Myocyte (in vitro differentiated cells): ENCODE measurements at places on chromosomes 7 and 10.

- no peak for DNase-seq
Observed at GRCh38 chr7:4808565-4808964, 33.1 kb downstream of the AP5Z1 start.

DNA sequence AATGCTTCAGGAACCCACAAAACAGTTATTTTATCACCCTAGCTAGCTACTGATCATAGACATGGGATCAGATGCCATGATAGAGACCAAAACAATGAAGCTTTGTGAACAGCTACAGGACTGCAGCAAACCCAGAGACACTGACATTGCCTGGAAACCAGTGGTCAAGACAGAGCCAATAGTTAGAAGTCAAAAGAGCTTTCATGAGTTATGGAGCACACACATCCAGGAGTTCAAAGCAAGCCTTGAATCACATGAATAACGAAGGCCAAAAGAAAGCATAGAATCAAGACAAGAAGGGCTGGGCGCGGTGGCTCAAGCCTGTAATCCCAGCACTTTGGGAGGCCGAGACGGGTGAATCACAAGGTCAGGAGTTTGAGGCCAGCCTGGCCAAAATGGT lies 34.5 kb upstream of the GSAP start:
- peak; percentile 48 for DNase-seq

- DNase-seq: peak; percentile 88
Observed at GRCh38 chr10:6838118-6838517, 258.0 kb upstream of the PRKCQ start.

- peak; percentile 31 for DNase-seq
Observed at GRCh38 chr7:36308031-36308430, 81.6 kb upstream of the ANLN start.

DNA sequence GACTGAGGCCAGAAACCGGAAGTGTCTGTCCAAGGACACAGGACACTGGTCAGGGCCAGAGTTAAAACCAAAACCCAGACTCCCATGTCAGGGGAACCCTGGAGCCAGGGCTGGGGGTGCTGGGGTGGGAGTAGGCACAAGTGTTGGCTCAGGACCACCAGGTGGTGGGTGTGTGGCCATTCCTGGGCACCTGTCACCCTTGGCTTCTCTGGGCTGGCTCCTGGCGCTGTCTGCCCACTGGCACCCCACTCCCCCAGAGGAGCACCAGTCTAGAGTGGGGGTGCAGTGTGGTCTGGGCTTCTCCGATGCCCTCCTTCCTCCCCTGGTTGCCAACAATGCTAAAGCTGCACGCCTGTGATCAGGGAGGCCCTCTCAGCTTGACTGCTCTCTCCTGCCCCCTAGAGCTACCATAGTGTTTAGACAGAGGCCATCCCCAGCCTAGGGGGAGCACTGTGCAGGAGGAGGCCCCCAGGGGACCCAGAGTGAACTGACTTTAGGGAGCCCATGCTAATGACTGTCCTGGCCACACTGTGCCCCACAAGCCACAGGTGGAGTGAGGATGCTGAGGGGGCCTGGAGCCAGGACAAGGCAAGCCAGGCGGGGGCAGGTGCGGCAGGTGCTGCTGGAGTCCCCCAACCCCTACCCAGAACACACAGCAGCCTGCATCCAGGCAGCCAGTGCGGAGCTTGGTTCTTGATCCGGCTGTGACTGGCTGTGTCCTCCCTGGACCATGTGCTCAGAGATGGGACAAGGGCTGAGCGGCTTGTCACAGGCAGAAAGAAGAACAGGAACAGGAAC lies 11.0 kb downstream of the RASGEF1A start:
- DNase-seq: no peak

GRCh38 chr10:29554660-29555059 lies 80.1 kb downstream of the SVIL start:
- DNase-seq: no peak

DNA sequence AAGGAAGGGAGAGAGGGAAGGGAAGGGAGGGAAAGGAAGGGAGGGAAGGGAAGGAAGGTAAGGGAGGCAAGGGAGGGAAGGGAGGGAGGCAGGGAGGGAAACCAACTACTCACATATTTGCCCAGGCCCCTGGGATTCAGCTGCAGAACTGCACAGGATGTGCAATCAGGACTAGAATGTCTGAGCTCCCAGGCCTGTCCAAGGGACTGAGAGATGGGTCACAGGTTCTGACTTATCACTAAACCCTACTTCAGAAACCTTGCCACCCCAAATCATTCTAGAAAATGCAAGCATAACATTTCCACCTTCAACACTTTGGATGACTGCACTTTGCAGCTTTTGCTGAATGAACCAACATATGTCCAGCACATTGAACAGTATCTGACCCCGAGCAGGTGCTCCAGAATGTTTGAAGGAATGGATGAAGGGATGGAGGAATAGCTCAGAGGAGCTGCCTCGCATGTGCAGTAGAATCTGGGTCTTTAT lies 245.3 kb downstream of the KCNMA1 start:
- DNase-seq: peak; percentile 35

DNA sequence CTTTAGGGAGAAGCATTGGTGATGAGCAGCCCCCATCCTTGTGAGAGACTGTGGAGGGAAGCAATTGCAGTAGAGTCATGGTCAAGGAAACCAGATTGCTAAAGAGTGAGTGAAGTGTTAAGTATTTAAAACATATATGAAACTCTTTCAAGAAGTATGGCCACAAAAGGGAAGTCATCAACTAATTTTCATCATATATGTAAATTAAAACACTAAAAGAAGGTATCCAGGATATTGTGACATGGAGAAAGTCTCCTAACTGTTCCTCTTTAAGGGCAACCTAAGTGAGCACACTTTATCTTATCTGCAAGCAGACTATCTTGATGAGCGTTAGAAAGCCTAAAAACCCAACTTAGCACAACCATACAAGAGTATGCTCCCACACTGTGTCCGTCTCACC lies 69.7 kb downstream of the CD36 start:
- no peak for DNase-seq

DNA sequence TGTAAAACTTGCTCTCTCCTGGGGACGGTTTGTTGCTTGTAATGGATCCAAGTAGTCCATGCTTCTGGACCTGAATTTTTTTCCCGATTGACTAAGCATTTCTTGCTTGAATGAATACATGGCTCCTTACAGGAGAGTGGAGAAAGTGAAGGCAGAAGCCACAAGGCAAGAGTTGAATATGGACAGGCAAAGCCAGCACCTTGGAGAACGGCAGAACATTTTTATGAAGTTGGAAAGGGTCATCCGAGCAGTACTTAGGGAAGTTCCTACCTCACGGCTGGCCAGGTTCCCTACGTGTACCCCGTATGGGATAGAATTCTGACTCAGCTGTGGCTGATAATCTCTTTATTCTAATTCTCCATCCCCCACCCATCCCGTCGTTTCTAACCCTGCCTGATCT lies 50.6 kb upstream of the MGAM2 start:
- no peak for DNase-seq

GRCh38 chr10:133180965-133181639 lies 21.1 kb downstream of the KNDC1 start:
- no peak for DNase-seq

DNA sequence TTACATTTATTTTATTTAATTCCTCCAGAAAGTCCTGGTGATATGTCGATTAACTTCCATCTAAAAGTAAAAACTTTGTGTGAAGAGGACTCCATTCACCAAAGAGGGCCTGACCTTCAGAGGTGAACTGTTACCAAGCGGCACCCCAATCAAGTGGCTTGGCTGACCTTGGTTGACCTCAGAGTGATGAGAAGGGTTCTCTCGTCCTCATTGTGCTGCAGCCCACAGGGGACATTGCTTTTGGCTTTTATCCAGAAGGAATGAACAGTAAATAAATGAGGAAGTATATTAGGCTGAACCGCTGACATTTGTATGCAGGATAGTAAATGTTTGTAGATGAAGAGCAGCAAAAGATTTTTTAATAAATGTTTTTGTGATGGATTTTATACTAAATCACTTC lies 172.4 kb upstream of the MKI67 start:
- no peak for DNase-seq

DNA sequence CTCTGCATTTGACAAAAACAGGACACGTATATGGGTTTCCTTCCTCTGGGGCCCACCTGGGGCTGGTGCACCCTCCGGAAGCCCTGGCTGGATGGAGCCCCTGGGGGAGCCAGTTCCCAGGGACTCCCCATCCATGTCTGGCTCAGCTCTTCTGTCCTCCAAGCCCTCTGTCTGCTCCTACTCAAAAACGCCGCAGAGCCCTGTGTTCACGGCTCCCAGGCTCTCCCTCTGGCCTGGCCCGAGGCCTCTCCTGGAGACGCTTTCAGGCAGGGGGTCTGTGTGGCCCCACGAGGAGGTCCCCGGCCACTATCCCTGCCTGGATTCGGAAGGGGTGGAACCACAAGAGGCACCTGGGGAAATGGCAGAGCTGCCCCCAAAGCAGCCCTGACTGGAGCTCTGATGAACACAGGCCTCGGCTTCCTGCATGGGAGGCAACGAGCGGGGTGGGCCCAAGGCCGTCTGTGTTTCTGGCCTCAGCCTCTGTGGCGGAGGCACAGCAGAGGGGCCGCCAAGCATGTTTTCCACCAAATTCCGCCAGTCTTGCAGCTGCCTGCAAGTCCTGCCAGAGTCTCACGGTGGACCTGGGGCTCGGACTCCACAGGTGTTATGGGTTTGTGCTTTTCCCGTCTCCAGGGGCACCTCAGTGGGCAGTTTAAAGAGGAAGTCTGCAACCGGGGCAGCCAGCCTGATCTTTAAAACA lies 22.6 kb upstream of the INPP5A start:
- DNase-seq: no peak

- no peak for DNase-seq
Observed at GRCh38 chr7:121271916-121272315, 56.9 kb upstream of the WNT16 start.

- DNase-seq: no peak
Observed at GRCh38 chr10:127203067-127203466, 6.7 kb upstream of the INSYN2A start.

- DNase-seq: peak; percentile 97
Observed at GRCh38 chr10:33273295-33274002, 61.0 kb downstream of the NRP1 start.

DNA sequence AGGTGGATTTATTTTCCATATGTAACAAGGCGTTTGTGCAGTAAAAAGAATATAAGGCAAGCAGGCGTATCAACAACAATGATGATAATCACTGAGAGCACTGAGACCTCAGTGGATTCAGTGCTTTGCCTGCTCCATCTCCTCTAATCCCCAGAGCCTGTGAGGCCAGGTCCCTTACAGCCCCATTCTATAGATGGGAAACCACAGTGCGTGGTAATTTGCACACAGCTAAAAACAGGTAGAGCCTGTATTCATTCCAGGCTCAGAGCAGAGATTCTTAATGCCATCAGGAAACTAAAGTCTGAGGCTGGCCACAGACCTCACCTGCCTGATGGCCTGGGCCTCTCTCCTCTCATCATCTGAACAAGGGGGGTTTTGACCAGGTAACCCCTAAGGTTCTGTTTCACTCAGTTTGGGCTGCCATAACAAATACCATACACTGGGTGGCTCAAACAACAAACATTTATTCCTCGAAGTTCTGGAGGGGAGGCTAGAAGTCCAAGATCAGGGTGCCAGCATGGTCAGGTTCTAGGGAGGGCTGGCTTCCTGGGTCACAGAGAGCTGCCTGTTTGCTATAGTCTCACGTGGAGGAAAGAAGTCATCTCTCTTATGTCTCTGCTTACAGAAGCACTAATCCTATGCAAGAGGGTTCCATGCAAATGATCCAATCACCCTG lies 10.3 kb upstream of the RASSF4 start:
- DNase-seq: no peak

DNA sequence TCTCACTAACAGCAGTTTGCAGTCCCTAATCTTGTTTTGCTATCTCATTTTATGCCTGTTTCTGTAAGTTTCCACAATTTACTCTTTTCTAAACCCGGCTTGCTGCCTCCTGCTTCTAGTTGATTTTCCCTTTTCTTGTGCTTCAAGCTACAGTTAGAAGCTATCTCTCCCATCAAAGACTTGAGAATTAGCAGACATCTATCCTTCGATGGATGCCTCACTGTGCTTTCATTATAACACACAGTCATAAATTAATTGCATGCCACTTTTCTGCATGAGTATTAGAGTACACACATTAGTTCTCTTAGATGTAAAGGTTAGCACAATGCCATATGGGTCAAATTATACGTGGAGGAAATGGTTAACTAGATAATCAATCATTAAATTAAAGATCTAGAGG lies 48.7 kb downstream of the SEMA3A start:
- DNase-seq: no peak

DNA sequence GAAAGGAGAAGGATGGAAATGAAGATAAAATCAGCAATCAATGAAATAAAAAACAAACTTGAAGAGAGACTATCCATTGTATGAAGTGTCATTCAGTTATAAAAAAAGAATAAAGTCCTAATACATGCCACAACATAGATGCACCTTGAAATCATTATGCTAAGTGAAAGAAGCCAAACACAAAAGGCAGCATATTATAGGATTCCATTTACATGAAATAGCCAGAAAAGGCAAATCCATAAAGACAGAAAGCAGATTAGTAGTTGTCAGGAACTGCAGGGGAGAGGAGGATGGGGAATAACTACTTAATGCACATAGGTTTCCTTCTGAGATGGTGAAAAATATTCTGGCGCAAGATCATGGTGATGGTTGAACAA lies 6.6 kb upstream of the PON1 start:
- peak; percentile 5 for DNase-seq
